ENCODE measurements at places on chromosomes 3 and 15.

GRCh38 chr3:194255252-194256039 lies 95.7 kb downstream of the CPN2 start:
- no peaks in the 10 kb centered on the region for H3K4me1 ChIP-seq
- no peak overlapping the region for H3K4me3 ChIP-seq
- DNase-seq: peak; percentile 84
- no peaks in the 10 kb centered on the region for H3K27me3 ChIP-seq
- H3K36me3 ChIP-seq: no peaks in the 10 kb centered on the region
- no peak overlapping the region for H3K27ac ChIP-seq

- no peak for DNase-seq
- H3K4me1 ChIP-seq: no peaks in the 10 kb centered on the region
- H3K4me3 ChIP-seq: no peak overlapping the region
- H3K27me3 ChIP-seq: no peaks in the 10 kb centered on the region
Measured at GRCh38 chr3:146664403-146664802, 59.3 kb upstream of the PLSCR5 start.

- no peaks in the 10 kb centered on the region for H3K4me1 ChIP-seq
- no peak overlapping the region for H3K4me3 ChIP-seq
- no peak for DNase-seq
- no peaks in the 10 kb centered on the region for H3K36me3 ChIP-seq
- no peaks in the 10 kb centered on the region for H3K27me3 ChIP-seq
Measured at GRCh38 chr3:27360113-27361078, 8.8 kb downstream of the NEK10 start.

DNA sequence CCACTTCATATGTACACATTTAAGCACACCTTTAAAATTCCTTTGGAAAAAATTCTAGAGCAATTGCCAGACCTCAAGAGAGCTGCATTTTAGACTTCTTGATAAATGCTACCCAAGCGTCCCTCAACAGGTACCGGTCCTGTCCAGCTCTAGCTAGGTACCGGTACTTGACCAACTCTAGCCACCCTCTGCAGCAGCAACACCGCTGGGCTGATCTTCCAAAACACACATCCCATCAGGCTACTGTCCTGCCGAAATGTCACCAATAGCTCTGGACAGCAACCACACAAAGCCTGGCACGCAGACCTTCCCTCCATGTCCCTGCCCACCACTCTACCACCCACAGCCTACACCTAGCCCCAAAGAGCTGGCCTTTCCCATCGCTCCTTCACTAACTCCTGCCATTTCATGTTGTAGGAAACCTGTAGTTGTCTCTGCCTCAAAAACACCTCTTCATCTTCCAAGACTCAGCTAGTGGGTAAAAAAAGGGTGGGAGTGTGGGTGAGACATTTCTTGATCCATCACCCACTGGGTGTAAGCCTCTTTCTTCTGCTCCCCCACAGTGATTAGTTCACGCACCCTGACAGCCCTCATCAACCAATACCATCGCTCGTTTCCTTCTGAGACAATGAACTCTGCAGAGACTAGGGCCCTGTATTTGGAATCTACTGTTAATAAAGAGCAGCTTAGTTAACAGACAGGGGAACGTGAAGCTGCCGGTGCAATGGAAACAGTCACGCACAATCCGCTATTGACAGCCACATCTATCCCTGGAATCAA lies 6.8 kb downstream of the CHSY1 start:
- H3K27me3 ChIP-seq: no peaks in the 10 kb centered on the region
- no peaks in the 10 kb centered on the region for H3K36me3 ChIP-seq
- no peak for DNase-seq
- H3K27ac ChIP-seq: no peak overlapping the region
- H3K4me3 ChIP-seq: no peak overlapping the region

DNA sequence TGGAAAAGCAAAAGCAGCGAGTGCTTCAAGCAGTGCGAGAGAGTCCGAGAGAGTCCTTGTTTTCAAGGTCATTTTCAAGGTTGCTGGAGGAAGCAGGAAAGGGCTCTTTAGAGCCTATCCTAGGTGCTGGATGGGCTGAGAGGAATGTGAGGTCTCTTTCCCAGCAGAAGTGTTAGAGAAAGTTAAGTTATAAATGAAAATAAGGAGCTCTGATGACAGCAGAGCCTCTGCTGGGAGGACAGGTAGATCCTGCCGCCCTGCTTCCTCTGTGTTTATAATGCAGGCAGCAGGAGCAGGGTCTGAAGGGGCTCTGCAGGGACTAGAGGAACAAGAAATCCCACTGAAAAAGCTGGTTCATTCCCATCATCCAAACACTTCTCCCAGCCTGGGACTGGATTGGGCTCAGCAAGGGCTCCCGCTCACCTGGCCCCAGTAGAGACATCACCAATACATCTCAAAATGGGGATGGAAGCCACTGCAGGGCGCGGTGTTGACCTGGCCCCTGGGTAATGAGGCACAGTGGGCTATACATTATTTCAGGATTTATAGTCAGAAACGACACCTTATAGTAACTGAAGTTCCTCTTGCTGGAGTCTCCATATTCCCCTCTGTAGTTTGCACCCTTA lies 41.5 kb upstream of the RAB6B start:
- H3K4me1 ChIP-seq: no peaks in the 10 kb centered on the region
- H3K4me3 ChIP-seq: no peak overlapping the region
- no peak overlapping the region for H3K27ac ChIP-seq
- no peaks in the 10 kb centered on the region for H3K36me3 ChIP-seq

- H3K4me1 ChIP-seq: no peaks in the 10 kb centered on the region
- no peaks in the 10 kb centered on the region for H3K36me3 ChIP-seq
- H3K27me3 ChIP-seq: no peaks in the 10 kb centered on the region
- no peak for DNase-seq
Measured at GRCh38 chr3:157312376-157312745, 124.3 kb upstream of the PTX3 start.

DNA sequence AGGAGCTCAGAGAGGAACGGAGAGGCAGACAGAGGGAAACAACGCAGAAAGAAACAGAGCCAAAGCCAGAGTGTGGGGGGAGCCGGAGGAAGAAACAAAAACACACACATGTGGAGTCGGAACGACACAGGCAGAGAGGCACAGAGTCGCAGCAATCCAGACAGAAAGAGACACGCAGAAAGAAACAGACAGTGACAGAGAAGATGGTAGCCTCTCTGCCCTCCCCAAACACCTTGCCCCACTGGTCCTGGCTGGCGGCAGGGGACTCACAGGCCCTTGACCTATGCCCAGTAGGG lies 1.7 kb downstream of the NCKIPSD start:
- H3K4me3 ChIP-seq: peak overlapping the region; percentile 16
- H3K27ac ChIP-seq: peak overlapping the region; percentile 31
- no peaks in the 10 kb centered on the region for H3K36me3 ChIP-seq
- no peaks in the 10 kb centered on the region for H3K27me3 ChIP-seq
- H3K4me1 ChIP-seq: no peaks in the 10 kb centered on the region

DNA sequence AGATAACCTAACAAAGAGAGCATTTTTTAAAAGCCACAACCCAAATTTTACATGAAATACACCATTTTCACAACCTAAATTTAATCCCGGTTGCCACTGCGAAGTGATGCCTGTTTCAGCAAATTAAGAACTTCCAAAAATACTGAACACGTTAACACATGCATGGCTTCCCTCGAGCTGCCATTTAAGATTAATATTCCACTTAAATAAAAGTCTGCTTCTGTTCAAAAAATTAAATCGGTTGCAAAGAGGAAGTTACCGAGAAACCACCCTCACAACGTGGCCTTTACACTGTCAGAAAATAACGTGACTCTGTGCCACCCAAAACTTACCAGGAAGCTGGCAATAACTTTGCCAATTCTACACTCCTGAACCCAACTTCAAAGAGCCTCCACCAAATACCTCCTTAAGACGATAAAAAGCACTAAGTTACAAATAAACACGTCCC lies 1.2 kb downstream of the TBL1XR1 start:
- no peaks in the 10 kb centered on the region for H3K4me1 ChIP-seq
- DNase-seq: no peak
- peak overlapping the region; percentile 99 for H3K4me3 ChIP-seq
- H3K27me3 ChIP-seq: no peaks in the 10 kb centered on the region

DNA sequence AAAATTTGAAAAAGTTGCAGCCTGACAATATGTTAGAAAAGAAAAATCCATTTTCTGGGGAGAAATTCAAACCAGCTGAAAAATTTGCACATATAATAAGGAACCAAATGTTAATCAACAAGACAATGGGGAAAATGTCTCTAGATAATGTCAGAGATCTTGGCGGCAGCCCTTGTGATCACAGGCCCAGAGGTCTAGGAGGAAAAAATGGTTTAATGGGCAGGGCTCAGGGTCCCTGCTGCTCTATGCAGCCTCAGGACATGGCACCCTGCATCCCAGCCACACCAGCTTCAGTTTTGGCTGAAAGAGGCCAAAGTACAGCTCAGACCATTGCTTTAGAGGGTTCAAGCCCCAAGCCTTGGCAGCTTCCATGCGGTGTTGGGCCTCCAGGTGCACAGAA lies 701.9 kb downstream of the IGSF11 start:
- no peak overlapping the region for H3K27ac ChIP-seq
- H3K4me1 ChIP-seq: no peaks in the 10 kb centered on the region
- H3K27me3 ChIP-seq: no peaks in the 10 kb centered on the region
- H3K36me3 ChIP-seq: no peaks in the 10 kb centered on the region
- H3K4me3 ChIP-seq: no peak overlapping the region

GRCh38 chr3:135503065-135503759 lies 462.3 kb upstream of the PPP2R3A start:
- no peaks in the 10 kb centered on the region for H3K27me3 ChIP-seq
- H3K4me1 ChIP-seq: no peaks in the 10 kb centered on the region
- H3K4me3 ChIP-seq: no peak overlapping the region
- no peaks in the 10 kb centered on the region for H3K36me3 ChIP-seq

- H3K27me3 ChIP-seq: no peaks in the 10 kb centered on the region
- no peak overlapping the region for H3K27ac ChIP-seq
- no peak overlapping the region for H3K4me3 ChIP-seq
- H3K4me1 ChIP-seq: no peaks in the 10 kb centered on the region
- H3K36me3 ChIP-seq: no peaks in the 10 kb centered on the region
Measured at GRCh38 chr3:100880072-100880471, 113.1 kb downstream of the ABI3BP start.

- H3K27ac ChIP-seq: no peak overlapping the region
- DNase-seq: no peak
- H3K4me3 ChIP-seq: no peak overlapping the region
- no peaks in the 10 kb centered on the region for H3K36me3 ChIP-seq
Measured at GRCh38 chr3:142134799-142135325, 14.5 kb downstream of the TFDP2 start.

- no peak overlapping the region for H3K4me3 ChIP-seq
- no peak for DNase-seq
- no peaks in the 10 kb centered on the region for H3K4me1 ChIP-seq
- H3K36me3 ChIP-seq: no peaks in the 10 kb centered on the region
Measured at GRCh38 chr15:24067733-24068501, 380.8 kb upstream of the NDN start.

- H3K36me3 ChIP-seq: no peaks in the 10 kb centered on the region
- peaks cover 2% of the 10 kb centered on the region for H3K4me1 ChIP-seq
- no peak overlapping the region for H3K27ac ChIP-seq
- no peak for DNase-seq
Measured at GRCh38 chr3:140395134-140396075, 282.5 kb upstream of the TRIM42 start.

- H3K4me1 ChIP-seq: no peaks in the 10 kb centered on the region
- no peak for DNase-seq
- H3K27ac ChIP-seq: no peak overlapping the region
Measured at GRCh38 chr3:57696801-57697321, 4.0 kb upstream of the DENND6A start.

DNA sequence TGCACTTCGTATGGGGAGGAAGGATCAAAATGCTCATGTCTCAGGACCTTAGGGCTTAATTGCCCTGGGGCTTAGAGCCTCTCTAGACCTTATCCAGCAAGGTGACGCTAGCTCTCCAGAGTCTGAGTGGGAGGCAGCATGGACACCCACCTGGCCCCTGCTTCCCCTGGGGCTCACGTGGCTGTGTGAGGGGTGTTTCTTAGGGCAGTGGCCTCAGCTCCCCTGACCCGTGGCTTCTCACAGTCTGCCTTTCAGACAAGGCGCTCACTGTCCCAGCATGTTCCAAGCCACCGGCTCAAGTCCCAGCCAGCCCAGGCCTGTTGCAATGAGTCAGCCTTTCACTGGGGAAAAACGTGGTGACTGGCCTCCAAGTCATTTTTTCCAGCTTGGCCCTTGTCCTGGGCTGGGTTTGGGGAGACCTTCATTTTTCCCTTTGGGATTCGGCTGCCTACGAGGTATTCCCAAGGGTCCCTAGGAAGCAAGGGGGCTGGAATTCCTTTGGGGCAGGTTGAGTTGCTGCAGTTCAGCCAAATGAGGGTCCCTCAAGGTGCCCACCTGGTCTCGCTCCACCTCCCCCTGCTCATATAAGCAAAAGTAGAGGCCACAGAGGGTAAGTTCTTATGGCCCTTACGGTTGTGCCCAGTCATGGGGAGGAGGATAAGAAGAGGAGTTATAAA lies 15.7 kb downstream of the BHLHE40 start:
- no peaks in the 10 kb centered on the region for H3K27me3 ChIP-seq
- no peaks in the 10 kb centered on the region for H3K4me1 ChIP-seq
- H3K36me3 ChIP-seq: no peaks in the 10 kb centered on the region
- peak; percentile 95 for DNase-seq

DNA sequence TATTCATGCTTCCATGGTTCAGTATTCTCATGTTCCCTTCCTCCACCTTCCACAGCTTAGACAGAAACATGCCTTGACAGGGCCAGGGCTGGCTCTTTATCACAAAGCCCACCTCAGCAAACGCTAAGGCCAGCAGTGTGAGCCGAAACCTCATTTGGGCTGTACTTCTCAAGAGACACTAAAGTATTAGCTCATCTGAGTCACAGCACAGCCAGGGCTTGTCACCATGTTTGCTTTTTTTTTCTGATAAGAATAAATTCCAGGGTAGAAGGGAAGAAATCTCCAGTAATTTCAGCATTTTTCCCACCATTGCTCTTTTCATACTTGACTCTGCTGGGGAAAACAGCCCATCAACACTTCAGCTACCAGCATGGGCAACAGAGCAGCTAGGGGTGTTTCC lies 95.4 kb downstream of the MYLK start:
- peaks cover 6% of the 10 kb centered on the region for H3K4me1 ChIP-seq
- peaks cover 1% of the 10 kb centered on the region for H3K36me3 ChIP-seq
- no peak for DNase-seq
- H3K27me3 ChIP-seq: no peaks in the 10 kb centered on the region
- no peak overlapping the region for H3K4me3 ChIP-seq

DNA sequence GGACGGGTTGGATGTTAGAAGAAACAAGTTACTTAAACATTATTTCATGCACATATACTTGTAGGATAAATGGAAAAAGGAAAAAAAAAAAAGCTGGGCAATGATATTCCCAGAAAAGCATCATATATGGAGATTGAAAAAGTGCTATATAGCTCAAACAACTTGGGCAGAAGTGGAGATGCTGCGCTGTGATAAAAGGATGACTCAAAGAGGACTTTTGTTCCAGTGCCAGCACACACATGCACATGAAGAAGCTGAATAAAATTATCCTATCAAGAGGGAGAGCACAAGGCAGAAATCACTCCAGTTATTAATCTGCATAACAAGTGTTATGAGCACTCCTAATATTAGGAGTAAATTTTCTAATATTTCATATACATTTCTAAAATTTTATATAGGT lies 30.9 kb downstream of the FRMD4B start:
- H3K36me3 ChIP-seq: no peaks in the 10 kb centered on the region
- no peaks in the 10 kb centered on the region for H3K27me3 ChIP-seq
- no peak for DNase-seq
- H3K27ac ChIP-seq: no peak overlapping the region
- no peaks in the 10 kb centered on the region for H3K4me1 ChIP-seq

- no peaks in the 10 kb centered on the region for H3K36me3 ChIP-seq
- no peaks in the 10 kb centered on the region for H3K27me3 ChIP-seq
- H3K4me3 ChIP-seq: no peak overlapping the region
- no peak for DNase-seq
- H3K27ac ChIP-seq: no peak overlapping the region
Measured at GRCh38 chr3:73683706-73684105, 59.0 kb upstream of the PDZRN3 start.

Measured in aorta (tissue), 5 donors.